ENCODE measurements at places on chromosomes 5 and 9. TPM values are rescaled to one million over a fixed set of nuclear protein-coding genes. Genes with fewer than 3 reads are reported as not detected.

- no peak for DNase-seq
These were observed 365.9 kb downstream of the PLK2 start for GRCh38 chr5:58094031-58094430.

DNA sequence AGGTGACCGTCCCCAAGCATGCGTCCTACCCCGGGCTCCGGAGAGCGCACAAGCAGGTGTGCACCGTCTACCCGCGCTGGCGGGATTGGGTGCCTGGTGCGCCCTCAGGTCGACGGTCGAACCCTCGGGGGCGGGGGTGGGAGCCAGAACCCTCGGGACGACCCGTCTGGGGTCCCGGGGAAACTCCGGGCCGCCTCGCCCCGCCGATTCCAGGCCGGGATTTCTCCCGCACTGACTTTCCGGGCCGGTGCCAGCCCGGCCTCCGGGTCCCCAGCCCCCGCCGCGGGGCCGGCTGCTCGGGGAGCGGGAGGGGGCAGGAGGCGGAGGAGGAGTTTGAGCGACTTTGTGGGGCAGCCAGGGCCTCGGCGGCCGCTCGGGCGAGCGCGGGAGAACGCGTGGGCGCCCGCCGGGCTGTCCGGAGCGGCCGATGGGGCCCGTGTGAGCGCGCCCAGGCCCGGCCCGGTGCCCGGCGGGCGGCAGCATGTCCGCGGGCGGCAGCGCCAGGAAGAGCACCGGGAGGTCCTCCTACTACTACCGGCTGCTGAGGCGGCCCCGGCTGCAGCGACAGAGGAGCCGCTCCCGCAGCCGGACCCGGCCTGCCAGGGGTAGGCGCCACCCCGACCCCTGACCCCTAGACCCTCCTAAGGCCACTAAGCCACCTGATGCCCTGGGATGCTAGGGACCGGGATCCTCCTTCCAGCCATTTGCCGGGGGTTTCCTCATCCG is at the start of gene DAB2IP:
DAB2IP (plus strand) TSS at position 340 of the 726 bp plus-strand sequence; CDS start at position 482, 142 bp downstream.
- DNase-seq = no peak

DNA sequence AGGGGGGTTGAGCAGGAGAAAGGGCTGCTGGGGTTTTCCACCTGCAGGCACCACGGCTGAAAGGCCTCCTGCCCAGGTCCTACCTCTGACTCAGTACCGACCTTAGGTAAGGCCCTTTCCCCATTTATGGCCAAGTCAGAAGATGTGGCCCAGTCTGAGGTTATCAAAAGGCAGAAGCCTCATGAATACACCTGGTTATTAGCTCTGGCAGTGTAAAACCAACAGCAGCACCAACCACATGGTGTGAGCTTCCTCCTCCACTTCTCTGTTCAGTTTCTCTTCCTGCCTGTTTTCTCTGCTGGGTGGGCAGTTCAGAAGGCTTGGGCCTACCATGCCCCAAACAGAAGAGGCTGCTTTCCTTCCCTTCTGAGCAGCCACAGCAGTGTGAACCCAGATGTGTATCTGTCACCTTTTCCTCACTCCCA is 86.9 kb downstream of the UGCG start:
- DNase-seq = no peak

- DNase-seq = no peak
These were observed 254.7 kb downstream of the ADAMTSL1 start for GRCh38 chr9:18728642-18729041.

GRCh38 chr5:136193322-136193935 is 467 bp upstream of the SMIM32 start:
- DNase-seq = no peak

The RICTOR gene
- total RNA-seq = 32.7 TPM

GRCh38 chr9:110337727-110338126 is at the start of gene TXNDC8:
Gene TXNDC8 (minus strand): TSS chr9:110337863.
- no peak for DNase-seq

DNA sequence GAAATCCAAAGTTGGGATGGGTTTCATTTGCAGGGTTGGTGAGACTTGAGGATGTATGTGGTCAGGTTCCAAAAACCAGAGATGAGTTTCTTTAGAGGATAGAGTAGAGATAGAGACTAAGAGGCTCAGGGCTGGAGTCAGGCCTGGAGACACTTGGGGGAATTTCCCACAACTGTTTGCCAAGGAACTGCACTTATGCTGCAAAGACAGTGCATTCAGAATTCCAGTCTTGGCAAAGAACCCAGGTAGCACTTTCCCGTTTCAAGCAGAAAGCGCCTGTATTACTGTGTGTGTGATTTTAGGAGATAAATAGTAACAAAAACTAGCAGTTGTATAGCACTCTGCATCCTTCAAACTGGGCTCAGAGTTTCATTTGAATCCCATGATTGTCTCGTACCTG is 55.4 kb downstream of the SNCAIP start:
- DNase-seq = no peak

The LIFR gene
- total RNA-seq = 7.1 TPM

DNA sequence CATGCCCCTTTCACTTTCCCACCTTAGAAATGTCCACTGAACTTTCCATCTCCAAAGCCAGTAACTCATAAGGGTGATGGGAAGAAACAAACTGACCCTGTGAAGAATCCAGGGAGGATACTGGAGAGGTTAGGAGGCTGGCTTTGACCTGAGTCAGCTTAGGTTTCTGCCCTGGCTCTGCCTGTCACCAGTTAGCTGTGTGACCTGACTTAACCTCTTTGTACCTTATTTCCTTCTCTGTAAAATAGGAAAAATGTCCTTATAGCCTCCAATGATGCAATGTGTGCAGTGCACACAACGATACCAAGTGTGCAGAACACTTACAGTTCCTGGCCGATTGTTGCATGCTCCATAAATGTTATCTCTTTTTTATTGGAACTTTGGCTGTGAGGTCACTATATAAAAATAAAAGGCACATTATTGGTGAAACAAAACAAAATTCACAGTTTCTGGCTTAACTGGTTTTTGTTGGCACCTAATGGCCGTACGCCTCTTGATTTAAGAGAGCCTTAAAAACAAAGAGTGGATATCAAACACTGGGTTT is 37.8 kb downstream of the GABRP start:
- no peak for DNase-seq

GRCh38 chr9:37609735-37610397 is 17.5 kb upstream of the TOMM5 start:
- DNase-seq = no peak

The SSBP2 gene
- total RNA-seq = 4.0 TPM

The PHYHD1 gene
- 5.2 TPM for total RNA-seq

The FAM169A gene
- 10.2 TPM for total RNA-seq

The NDUFA8 gene
- 82.0 TPM for total RNA-seq

The TSSK1B gene
- total RNA-seq = not detected

DNA sequence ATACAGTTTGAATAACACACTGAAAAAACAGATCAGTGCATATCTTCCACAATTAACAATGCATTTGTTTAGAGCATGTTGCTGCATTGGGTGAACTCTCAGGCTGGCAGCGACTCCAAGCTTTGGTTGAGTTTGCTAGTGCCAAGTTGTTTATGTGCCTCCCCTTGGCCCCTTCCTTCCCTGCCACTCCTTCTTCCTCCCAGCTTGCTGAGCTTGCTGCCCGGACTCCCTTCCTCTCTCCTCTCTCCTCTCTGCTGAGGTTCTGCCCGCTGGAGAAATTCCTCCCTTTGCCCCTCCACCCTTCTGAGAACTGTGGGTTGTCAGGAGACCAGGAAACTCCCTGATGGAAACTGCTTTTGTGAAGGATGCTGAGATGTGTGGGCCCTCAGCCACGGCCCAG is 247.3 kb downstream of the PDZD2 start:
- no peak for DNase-seq

- DNase-seq = no peak
These were observed 116.7 kb downstream of the ROR2 start for GRCh38 chr9:91833096-91833877.

All from SK-MEL-5 (cell line).